ENCODE measurements at places on chromosomes 11 and 22.

- no peak for DNase-seq
Measured at GRCh38 chr11:12195768-12196167, 85.4 kb downstream of the MICAL2 start.

DNA sequence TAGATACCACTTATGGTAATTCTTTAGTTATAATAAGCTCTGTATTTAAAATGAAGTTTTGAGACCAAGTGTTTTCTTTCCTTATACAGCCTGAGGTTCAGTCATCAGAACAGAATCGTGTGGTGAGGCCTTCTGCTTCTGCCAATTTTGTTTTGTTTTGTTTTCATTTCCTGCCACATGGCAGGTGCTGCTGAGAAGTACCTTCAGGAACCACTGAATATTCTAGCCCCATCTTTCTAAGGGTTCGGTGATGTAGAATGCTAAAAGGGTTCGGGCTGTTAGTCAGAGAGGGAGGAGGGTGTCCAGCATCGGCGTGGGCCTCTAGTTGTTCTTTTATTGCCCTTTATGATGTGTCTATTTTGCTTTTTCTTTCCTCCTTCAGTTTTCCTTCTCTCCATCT lies 25.8 kb downstream of the TNRC6B start:
- DNase-seq, result peak; percentile 25

DNA sequence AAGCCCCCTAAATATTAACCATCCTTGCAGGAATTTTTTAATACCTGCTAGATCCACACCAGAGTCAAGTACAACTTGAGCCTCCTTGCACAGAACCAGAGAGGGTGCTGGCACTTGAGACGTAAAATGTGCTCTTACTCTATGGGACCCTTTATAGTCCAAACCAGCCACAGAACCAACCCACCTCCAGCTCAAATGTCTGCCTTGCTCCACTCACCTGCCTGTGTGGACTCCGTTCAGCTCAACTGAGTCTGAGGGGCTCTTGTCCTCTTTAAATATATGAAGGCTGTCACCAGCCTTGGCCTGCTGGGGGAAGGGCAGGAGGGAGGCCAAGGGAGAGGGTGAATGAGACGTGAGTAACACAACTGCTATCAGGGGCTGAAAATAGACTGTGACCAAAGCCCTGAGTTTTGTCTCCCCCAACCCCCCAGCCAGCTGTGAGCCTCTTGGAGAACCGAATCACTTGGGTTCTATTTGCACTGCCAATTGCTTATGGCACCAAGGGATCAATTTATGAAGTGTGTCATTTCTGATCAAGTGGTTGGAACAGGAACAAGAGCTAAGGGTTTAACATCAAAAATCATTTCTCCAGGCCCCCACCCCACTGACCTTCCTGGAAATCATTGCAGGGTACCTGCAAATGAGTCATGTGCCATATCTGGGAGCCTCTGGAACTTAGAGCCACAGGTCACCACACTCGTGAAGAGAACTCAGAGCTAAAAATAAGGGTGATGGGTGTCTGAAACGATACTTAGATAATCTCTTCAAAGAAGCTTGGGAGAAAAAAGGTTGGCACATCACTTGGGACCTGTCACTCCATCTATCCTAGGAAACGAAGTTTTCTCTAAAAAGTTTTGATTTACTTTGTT lies at the start of gene CSRP3:
CSRP3 (minus strand) TSS at position 247 of the 869 bp plus-strand sequence. CDS start 9,535 bp downstream, outside the sequence.
- DNase-seq, result no peak

DNA sequence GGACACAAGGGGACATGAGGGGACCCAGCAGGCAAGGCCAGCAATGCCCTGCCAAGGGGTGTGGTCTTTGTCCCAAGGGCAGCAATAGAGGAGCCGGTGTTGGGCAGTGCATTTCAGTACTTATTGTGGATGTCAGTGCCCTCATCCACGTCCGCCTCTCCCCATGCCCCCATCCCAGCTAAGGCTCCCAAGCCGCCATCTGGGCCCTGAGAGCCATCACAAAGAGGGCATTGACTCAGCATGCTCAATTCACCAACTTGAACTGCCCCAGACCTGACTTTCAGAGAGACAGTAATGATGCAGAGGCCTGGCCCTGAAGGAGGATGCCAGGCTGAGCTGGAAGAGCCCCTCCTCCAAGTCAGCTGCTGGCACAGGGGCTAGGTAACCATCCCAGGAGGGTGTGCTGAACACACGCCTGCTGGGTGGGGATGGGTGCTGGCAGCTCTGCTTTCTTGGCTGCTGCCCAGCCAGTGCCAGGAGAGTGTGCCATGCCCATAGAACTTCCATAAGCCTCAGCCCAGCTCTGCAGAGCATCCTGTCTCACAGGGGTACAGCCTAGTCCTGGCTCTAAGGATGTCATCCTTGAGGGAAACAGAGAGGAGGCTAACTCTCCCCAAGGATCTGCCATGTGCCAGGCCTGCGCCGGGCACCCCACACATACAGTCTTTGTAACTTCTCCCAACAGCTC lies 46.5 kb downstream of the PDE2A start:
- no peak for DNase-seq

DNA sequence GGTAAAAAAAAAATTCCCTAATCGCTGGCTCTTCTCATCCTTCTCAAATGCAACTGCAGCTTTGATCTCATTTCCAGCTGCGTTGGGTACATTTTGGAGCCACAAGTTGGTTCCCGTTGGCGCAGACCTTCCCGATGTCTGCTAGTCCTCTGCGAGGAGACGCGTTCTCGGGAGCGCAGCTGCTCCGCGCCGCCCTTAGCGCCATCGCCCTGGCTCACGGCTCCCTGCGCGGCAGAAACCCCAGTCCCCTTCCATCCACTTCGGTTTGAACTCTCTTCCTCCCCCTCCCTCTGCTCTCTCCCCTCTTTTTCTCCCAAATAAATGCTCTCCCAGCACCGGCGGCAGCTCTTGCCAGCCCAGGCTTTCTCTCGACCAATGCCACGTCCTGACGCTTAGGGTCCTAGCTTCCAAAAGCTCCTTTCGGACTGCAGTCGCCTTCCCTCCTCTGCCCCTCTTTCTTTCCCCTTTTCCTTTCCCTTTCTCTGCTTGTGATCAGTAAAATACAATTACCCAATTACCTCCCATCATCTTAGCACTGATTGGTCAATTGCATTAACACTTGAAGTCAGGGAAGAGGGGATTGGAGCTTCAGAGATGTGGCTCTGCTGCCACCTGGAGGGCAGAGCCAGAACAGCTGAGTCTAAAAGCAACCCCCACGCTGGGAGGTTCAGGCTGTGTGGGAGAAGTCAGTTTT lies 1165.7 kb downstream of the LRRC4C start:
- peak; percentile 77 for DNase-seq

- no peak for DNase-seq
Measured at GRCh38 chr11:24683583-24683982, 186.7 kb downstream of the LUZP2 start.

- DNase-seq, result no peak
Measured at GRCh38 chr11:120917559-120918239, 106.2 kb upstream of the TBCEL start.

GRCh38 chr11:130635937-130636630 lies 187.6 kb downstream of the ADAMTS15 start:
- no peak for DNase-seq

- DNase-seq, result no peak
Measured at GRCh38 chr11:37184326-37184725, 586.3 kb upstream of the RAG2 start.

DNA sequence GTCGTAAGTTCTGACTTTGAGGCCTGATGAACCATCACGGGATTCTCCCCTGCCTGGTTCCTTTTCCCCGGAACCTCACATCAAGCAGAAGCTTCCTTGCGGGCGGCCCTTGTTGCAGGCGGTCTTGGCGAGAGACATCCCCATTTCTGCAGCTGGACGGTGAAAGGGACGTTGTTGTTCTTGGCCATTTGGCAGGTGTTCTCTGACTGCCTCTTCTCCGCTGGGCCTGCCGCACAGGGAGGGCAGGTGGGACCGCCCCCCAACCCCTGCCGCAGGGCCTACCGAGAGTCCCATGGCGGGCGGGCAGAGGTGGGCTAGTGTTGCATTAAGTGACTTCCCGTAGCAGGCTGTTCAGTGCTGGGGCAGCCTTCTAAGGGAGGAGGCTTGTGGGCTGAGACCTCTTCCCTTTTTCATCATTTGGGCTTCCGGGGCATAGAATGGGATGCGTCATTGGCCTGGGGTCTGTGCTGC lies 26.9 kb upstream of the GRAMD4 start:
- DNase-seq, result no peak

DNA sequence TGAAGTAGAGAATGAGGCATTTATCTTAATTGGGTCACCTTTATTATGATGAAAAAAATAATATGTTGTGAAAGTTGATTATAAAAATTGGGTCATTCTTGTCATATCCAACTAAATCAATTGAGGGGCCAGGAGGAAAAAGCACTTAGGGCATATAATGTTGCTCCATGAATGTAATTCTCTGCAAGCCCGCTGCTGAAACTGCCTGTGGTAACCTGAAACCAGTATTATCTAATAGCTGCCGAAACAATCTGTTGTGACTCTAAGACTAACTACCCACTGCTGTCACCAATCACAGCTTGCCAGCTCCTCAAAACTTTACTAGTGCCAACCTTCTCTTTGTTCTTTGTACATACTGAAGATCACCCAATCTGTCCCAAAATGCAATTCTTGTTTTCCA lies 115.8 kb downstream of the ATG16L2 start:
- DNase-seq, result no peak

DNA sequence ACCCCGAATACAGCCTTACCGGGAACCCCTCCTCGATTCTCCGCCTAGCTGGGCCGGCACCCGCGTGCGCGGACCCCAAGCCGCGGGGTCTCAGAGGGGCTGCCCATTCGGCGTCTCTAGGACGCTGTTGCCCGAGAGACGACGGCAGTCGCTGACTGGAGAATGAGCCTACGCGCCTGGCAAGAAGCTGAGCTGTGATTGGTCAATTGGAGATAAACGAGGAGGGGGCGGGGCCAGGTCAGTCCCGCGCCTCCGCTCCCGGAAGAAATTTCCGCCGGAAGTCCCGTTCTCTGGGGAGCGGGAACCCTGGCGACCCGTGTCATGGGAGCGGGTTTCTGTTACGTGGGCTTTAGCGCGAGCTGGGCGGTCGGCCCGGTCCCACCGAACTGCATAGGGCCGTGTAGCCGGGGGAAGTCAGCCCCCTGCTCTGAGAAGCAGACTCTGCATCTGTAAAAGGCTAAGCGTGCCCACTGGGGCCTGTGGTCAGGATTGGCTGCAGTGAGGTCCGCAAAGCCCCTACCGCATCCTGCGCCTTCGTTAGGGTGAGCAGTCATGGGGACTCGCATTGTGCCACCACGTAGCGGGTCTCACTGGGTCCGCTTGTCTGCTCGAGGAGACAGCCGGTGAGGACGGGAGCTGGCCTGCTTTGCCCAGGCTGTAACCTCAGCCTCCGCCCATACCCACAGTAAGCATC lies at the start of gene EFCAB6:
EFCAB6 (minus strand) TSS at position 157 of the 694 bp plus-strand sequence. CDS start 29,987 bp downstream, outside the sequence.
- peak; percentile 93 for DNase-seq

GRCh38 chr22:26893173-26894110 lies 236.1 kb downstream of the MIAT start:
- no peak for DNase-seq

GRCh38 chr11:70570693-70571395 lies 172.5 kb downstream of the CTTN start:
- DNase-seq, result no peak

- DNase-seq, result peak; percentile 69
Measured at GRCh38 chr11:14312736-14313438, 46.1 kb downstream of the RRAS2 start.

GRCh38 chr11:85475660-85476517 lies 151.3 kb downstream of the DLG2 start:
- DNase-seq, result no peak

GRCh38 chr11:78261367-78261766 lies 72.6 kb downstream of the USP35 start:
- DNase-seq, result no peak

DNA sequence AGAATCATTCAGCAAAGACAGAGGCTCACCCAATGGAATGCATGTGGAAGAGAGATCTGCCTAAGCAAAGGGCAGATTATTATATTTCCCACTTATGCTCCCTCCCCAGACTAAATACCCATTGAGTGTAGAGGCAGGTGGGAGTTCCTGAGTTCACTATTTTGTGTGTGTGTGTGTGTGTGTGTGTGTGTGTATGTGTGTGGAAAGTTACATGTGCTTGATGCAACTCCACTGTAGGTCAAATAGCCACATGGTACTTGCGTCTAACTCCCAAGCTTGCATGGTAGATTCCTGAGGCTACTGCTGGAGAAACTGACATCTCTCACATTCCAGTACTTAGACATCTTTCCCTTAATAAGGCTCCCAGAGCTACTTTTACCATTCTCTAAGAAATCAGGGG lies 3.4 kb upstream of the COPB1 start:
- no peak for DNase-seq

GRCh38 chr22:44449061-44449682 lies 48.9 kb downstream of the RTL6 start:
- DNase-seq, result peak; percentile 97

DNA sequence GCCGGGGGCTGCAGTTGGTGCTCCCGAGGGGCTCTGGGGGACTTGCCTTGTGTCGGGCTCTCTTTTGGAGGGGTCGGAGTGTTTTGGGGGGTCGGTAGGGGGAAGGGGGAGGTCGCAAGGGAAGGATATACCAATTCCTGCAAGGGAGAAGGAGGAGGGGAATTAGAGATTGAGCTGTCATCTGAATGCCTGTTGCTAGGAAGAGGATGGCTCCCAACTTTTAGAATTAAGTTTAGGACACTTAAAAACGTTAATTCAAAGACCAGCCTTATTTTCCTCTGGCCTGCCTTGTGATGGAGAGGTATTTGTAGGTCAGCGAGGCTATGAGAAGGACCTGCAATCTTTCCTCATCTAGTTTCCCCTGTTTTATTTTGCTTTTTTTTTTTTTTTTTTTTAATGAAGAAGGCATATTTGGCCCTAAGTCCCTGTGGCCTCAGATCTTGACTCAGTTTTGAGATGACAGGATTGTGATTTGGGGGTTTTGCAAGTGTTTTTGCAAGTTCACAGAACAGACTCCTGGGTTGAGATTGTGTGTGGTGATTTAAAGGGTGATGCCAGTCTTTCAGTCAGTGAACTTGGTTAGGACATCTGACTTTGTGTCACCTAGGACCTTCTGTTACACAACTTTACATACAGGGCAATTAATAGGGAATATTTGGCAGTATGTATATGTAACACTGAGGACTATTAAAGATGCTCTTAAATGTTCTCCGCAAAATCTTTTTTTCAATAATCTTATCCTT lies 672 bp downstream of the TMEM135 start:
- peak; percentile 18 for DNase-seq

DNA sequence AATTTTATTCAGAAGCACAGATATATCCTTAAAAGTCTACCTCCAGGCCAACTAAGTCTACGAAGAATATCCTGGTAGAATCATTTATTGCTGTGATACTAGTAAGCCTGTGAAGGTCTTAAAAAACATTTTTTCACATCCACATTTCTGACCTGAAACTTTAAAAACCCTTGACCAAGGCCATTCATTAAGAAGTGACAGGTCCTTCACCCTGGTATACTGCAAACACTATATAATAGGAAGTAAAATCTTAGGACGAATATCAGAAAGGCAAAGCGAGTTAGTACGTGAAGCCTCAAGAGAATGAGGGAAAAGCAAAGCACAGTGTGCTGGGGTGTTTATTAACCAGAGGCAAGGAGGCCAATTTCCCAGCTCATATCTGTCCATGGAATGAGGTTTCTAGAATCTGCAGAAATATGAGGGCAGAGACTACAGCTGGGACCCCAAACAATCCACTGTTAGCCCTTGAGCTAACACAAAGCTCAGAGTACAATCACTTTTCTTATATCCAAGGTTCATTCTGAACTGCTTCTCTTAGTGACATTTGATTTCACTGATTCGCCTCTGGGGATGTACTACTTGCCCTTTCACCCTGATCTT lies 71.0 kb downstream of the AMBRA1 start:
- DNase-seq, result no peak

Measured in EL (cell line).